ENCODE measurements at places on chromosomes 16 and 17.

DNA sequence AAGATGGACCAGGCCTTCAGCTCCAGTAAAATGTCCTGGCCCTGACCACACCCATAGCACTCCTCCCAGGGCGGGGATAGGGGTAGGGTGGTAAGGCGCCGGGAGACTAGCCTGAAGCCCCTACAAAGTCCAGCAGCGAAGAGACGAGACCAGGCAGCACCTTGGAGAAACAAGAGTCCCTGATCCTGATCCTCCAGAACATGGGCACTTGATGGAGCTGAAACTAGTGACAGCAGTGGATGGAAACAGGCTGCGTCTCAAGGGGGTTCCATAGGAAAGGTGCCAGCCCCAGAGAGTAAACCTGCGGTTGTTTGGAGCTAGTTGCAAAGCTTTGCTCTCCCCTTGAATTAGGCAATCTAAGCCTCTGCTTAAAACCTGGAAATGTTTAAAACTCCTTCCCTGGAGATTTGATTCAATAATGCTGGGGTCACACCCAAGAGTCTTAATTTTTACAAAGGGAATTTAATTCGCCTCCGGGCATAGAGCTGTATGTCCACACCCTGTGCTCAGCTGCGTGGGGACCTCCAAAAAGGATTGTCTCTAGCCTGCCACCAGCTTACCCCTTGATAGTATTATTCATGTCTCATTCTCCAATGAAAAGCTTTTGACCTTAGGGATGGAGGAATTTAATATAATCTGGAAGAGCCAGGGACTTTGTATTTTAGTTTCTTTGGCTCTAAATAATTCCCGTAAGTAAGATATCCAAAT, 258.6 kb downstream of the PMP22 start:
- DNase-seq, result no peak

DNA sequence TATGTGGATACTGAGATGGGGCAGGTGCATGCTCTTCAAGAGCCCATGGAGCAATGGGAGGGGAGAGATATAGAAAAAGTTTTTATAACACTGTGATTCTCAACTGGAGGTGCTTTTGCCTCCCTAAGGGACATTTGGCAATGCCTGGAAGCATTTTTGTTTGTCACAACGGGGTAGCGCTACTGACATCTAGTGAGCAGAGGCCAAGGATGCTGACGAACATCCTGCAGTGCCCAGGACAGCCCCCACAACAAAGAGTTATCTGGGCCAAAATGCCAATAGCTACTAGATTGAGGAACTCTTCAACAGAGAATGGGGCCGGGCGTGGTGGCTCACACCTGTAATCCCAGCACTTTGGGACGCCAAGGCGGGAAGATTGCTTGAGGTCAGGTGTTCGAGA, 67.2 kb upstream of the CLEC3A start:
- no peak for DNase-seq

DNA sequence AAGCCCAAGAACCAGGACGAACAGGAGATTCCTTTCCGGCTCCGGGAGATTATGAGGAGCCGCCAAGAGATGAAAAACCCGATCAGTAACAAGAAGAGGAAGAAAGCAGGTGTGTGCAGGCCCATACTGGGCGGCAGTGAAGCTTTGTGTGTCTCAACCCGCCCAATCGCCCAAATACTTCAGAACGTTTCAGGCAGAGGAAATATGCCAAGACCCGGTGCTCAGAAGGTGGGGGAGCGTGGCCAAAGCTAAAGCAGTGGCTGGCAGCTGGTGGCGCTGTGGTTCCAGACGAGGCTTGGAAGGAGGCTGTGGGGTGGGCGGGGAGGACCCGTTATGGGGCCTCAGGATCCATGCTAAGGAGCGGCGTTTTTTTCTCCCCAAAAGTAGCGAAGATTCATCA, 1.2 kb downstream of the CCDC137 start:
- no peak for DNase-seq

- no peak for DNase-seq
Observed at GRCh38 chr16:22014271-22014873, 6.5 kb downstream of the MOSMO start.

DNA sequence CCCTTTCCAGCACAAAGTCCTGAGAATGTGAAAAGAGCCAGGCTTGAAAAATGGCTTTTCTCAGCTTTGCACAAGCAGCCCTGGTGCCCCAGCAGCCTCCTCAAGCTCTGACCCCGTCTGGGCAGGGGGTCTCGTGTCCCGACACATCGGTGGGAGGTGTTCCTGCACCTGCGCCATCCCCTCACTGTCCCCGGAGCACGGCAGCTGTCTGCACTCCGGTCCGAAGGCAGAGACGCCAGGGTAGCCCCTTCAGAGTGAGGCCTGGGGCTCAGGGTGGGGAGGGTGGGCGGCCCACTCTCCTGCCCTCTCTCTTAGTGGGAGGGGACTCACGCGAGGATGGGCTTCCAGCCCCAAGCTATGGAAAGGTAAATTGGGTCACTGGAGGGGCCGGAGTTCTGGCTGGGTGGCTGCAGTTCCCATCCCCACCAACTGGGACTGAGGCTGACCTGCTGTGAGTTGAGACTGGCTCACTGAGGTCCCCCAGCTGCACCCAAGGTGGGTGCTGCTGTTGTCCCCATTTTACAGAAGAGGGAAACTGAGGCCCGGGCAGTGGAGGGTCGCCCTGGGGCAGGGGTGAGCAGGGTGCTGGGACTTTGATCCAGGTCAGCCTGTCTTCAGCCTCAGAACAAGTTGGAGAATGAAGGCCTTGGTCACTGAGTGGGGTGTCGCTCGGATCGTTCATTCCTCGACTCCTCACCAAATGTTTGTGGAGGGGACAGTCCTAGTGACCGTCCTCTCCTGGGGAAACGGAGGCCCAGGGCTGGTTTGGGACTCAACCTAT, 2.3 kb upstream of the BAIAP3 start:
- DNase-seq, result no peak

- DNase-seq, result no peak
Observed at GRCh38 chr17:39607057-39607850, 466 bp downstream of the NEUROD2 start.

GRCh38 chr16:56603589-56603988, 4.8 kb upstream of the MT2A start:
- DNase-seq, result no peak

DNA sequence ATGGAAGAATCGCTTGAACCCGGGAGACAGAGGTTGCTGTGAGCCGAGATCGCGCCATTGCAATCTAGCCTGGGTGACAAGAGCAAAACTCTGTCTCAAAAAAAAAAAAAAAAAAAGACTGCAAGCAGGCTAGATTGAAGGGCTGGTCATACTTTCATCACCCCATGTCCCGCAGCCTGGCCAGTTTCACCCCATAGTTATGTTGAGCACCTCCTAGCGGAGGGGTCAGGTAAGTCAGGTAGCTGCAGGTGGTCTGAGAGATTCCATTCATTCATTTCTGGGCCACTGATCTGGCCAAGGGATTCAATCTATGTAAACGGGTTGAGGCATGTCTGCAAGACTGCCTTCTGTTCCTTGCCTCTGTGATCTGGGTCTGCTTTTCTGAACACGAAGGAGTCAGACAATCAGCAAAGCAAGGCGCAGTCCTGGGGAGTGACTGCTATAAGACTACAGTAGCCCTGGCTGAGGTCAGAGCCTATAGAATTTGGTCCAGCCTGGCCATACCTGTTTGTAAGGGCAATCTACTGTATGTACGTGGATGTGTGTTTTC, 23.6 kb upstream of the BPTF start:
- no peak for DNase-seq

GRCh38 chr17:46974086-46974485, 5.0 kb downstream of the RPRML start:
- DNase-seq, result no peak

DNA sequence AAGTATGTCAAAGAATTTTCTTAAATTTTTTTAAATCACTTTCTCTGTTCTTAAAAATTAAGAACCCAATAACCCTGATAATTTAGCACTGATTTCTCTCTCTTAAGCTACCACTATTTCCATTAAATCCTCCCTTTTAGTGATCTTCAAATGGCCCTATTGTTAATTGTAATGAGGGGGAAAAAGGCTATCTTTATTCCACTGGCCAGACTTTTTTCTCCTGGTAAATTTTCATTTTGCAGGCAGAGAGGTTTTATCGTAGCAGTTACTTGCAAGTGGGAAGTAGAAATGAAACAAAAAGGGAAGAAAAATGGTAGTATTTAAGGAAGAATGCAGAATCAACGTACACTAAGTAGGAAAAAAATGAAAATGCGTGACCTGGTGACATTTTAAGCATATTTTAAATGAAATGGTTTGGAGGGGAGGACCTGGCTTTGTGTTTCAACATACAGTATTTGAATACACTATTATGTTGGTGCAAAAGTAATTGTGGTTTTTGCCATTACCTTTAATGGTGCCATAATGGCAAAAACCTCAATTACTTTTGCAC, 224.9 kb downstream of the TANC2 start:
- no peak for DNase-seq

GRCh38 chr17:38747463-38748148, 530 bp downstream of the PCGF2 start:
- no peak for DNase-seq

DNA sequence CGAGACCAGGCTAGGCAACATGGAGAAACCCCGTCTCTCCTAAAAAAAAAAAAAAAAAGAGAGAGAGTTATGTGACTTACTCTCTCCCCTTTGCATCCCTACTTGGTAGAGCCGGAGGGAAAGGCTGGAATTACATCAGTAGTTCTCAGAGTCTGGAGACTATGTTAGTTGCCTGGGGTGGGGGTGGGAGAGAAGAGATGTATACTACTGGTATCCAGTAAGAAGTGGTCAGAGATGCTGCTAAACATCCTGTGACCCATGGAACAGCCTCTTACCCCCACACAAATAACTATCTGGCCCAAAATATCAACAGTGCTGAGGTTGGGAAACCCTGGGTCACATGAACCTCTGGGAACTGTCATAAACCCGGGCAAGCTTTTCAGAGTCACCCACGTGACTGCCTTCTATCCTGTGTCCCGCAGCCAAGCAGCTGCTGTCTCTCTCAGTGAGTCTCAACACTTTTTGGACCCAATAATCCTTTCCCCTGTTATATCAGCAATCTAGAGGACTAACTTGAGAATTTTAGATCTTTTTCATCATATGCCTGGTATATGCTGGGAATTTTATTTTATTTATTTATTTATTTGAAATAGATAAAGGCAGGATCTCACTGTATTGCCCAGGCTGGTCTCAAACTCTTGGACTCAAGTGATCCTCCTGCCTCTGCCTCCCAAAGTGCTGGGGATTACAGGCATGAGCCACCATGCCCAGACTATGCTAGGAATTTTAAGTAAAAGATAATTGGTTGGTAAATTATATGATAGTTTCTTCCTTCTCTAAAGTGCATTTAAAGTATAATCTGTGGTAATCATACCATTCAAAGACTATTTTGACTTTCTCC, 8.7 kb downstream of the EIF1 start:
- no peak for DNase-seq

DNA sequence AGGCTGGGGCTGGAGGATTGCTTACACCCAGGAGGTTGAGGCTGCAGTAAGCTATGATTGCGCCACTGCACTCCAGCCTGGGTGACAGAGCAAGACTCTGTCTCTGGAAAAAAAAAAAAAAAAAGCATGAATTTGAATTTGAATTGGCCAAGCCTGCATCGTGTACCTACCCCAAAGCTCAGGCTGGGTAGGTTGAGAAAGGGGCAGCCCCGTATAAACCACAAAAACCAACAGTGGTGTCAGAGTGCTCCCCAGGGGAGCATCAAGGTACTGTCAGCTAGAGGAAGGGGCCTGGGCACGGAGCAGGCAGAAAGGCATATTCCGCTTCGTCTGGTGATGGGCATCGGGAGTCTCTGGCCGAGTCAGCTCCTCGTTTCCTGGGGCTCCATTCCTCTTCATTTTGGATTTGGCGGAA, 40.9 kb downstream of the RAP1GAP2 start:
- no peak for DNase-seq

GRCh38 chr17:17304521-17304985, 1.4 kb downstream of the NT5M start:
- no peak for DNase-seq

DNA sequence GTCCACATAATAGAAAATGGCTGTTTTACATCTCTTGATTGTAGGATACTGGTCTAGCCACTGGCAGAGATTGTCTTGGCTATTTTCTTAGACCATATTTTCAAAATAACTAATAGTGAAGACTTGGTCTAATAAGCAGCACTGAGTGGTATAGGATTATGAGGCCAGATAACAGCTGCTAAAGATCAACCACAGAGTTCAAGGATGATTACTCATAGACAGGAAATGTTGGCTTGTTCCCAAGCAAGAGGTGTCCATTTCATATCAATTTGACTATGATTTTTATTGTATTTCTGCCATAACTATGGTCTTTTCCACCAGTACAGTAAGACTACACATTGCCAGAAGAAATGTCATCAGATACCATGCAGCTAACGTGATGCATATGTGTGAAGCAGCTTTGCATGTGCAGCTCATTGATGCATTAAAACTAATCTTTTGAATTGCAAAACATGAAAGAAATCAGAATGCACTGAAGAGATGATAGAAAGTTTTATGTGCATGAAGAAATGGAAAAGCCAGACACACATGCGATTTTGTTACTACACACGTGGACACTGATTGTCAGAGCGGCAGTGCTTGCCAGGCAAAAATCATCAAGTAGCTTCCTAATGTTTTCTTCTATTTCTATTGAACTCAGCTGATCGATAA, 693.3 kb downstream of the CDH11 start:
- no peak for DNase-seq

DNA sequence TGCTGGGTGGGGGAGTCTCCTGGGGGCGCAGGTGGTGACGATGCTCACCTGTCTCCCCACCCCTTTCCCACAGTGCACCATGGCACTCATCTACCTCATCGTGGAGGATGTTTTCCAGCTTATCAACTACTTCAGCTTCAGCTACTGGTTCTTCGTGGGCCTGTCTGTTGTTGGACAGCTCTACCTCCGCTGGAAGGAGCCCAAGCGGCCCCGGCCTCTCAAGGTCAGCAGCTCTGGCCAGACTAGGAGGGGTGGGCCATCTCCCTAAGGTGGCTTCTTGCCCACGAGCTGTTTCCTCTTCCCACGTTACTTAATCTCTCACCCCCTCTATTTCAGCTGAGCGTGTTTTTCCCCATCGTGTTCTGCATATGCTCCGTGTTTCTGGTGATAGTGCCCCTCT, 14.5 kb downstream of the SLC7A6OS start:
- DNase-seq, result no peak

GRCh38 chr16:87860553-87861299, 8.6 kb downstream of the SLC7A5 start:
- no peak for DNase-seq

DNA sequence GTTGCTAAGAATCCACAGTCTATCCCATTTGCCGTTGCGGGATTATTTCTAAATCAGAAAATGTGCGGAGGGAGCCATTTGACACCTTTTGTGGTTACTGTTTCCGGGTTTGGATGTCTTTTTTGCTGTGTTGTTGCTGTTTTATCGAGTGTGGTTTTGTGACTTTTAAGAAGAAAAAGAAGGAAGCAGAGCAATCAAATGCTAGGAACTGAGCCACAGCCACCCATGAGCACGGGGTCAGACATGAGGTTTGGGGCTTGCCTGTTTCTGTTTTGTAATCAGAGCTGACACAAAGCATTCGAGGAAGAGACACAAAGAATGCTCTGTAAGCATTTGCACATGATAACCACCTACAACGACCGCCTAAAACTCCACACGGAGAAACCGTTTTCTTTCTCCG, 53.1 kb upstream of the CHMP6 start:
- DNase-seq, result no peak

- DNase-seq, result no peak
Observed at GRCh38 chr17:67376415-67376736, 705 bp upstream of the PITPNC1 start.

All from GM12891 (cell line).